ENCODE measurements at places on chromosomes 1 and 21.

GRCh38 chr1:229406798-229407197 lies 27.1 kb downstream of the ACTA1 start:
- no peak for DNase-seq

DNA sequence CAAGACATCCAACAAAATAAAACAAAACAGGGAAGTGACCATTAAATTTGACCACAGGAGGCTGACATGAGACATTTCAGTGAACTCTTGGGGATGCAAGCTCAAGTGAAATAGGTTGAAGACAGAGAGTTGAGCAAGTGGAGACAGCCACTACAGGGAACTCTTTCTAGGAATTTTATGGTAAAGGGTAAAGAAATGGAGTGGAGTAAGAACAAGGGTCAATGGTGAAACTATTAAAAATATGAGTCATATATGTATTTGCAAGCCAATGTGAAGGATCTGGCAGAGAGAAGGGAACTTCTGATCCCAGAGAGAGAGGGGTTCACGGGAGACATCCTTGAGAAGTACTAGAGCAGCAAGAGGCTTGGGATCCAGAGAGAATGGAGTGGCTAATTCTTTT lies 9.1 kb upstream of the TRABD2B start:
- no peak for DNase-seq

GRCh38 chr1:24990779-24991641 lies 60.9 kb upstream of the RUNX3 start:
- no peak for DNase-seq

GRCh38 chr1:76830373-76830772 lies 36.9 kb upstream of the ST6GALNAC5 start:
- DNase-seq, result no peak

DNA sequence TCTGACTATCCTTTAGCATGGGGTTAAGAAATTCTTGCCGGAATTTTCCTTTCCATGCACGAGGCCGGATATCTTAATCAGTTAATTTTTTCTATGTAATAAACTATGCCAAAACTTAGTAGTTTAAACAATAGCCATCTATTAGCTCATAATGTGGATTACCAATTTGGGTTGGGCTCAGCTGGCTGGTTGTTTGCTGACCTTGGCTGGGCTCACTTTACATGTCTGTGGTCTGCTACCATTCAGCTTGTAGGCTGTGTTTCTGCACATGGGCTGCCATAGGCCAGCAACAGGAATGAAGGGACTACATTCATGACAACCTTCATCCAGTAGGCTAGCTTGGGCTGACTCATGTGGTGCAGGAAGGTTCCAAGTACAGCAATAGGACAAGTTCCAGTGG lies 56.0 kb upstream of the NTPCR start:
- no peak for DNase-seq

DNA sequence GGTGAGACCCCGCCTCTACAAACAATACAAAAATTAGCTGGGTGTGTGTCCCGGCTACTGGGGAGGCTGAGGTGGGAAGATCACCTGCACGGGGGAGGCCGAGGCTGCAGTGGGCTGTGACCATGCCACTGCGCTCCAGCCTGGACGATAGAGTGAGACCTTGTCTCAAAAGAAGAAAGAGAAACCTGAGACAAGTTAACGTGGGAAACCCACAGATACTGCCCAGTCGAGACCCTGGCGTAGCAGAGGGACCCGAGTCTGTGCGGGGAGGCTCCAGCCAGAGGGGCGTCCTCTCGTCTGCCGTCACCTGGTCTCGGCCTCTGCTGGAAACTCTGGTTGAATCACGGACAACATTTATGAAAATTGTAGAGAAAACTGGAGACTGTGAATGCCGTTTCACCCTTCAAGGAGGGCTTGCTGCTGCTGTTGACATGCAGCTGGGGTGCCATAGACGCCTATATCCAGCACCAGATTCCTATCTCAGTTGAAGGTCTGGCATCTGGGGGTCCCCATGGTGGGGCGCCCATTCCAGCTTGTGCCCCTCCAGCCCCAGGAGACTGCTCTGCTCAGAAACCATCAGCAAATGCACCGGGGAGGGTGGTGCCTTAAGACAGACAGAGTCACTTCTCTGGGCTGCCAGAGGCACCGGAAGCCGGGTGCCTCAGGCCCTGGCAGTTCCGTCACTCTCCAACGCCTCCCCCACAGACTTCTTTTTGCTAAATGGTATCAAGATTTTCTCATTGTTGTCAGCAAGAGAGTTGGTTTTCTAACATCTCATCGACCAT lies 13.6 kb upstream of the CDK11B start:
- DNase-seq, result no peak

DNA sequence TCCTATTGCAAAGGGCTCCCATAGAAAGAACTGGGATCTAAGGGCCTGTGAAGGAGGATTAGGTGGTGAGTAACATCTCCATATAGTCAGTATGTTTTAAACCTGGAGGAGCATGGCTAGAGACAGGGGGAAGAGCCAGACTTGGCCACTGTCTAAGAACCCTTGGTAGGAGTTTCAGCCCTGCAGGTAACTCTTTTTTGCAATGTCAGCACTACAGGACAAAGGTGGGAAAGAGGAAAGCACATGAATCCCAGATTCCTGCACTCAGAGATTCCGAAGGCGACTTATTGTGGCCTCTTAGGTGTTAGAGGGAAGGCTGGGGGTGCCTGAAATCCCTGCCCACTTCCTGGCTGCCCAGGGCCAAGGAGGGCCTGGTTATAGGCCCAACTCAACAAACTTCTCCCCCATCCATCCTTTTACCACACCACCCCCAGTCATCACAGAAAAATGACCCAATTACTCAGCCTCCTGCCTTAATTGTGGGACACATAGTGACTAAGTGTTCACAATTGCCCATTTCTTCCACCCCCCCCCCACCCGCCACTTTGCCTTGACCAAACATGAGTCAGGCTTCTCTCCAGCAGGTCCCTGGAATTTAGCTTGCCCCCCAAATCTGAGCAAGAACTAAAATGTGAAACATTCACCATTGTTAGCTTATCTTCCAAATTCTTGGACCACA lies 1.9 kb upstream of the NTNG1 start:
- DNase-seq, result no peak

- DNase-seq, result no peak
Measured at GRCh38 chr1:234168061-234168724, 205.1 kb upstream of the COA6 start.

DNA sequence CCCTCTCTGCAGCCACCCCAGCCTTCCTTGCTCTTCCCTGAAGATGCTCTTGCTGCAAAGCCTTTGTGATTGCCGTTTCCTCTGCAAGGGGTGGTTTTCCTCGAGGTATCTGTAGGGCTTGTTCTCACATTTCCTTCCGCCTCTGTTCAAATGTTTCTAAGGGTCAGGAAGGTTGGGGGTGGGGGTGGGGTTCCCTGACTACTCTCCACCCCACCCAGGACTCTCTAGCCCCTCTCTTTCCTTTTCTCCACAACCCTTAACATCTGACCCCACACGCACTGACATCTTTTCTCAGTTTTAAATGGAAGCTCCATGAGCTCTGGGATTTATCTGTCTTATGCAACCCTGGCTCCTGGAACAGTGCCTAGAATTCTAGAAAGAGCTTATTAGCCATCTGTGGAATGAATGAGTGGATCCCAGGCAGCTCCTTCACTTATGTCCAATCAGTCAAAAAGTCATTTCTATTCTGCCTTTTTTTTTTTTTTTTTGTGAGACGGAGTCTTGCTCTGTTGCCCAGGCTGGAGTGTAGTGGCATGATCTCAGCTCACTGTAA lies 27.3 kb upstream of the ZNF362 start:
- no peak for DNase-seq

DNA sequence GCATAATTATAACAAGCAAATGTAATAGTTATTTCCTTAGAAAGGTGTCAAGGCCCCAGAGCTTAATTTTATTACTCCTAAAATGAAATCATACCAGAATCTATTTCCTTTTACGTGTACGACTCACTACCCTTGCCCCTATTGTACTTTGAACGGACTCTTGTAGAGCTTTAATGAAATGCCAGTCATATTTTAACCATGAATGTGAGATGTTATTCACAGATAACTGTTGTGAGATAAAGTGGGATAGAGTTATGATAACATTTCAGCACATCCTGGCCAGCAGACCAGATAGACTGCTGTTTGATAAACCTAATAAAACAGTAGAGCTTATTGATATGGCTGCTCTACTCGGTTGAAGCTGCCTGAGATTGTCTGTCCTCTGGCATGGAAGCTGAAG lies 500.8 kb upstream of the PBX1 start:
- DNase-seq, result no peak

DNA sequence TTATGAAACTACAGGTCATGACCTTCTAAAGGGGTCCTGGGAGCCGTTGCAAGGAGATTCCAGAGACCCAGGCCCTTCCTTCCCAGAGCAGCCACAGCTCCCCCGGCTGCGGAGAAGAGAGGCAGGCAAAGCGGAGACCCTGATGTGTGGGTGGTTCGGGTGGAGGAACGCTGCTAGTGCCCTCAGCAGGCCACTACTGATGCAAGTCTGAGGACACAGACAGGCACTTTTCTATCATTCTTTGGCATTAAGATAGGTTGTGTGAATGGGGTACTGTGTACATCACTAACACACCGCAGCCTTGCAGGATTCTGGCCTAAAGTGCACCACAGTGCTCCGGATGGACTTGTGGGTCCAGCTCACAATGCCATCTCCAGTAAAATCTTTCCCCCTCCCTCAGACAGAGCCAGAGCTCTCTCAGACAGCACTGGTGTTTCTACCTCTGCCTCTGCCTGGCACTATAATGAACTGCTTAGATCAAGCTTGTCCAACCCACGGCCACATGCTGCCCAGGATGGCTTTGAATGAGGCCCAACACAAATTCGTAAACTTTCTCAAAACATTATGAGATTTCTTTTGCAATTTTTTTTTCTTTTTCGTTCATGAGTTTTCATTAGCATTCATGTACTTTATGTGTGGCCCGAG lies 121.4 kb downstream of the TGFBR3 start:
- DNase-seq, result no peak

- no peak for DNase-seq
Measured at GRCh38 chr1:234486858-234487840, 8.2 kb upstream of the TARBP1 start.

GRCh38 chr1:17799642-17800041 lies 44.5 kb downstream of the ACTL8 start:
- DNase-seq, result no peak

- DNase-seq, result no peak
Measured at GRCh38 chr1:31723828-31724359, 20.1 kb upstream of the COL16A1 start.

DNA sequence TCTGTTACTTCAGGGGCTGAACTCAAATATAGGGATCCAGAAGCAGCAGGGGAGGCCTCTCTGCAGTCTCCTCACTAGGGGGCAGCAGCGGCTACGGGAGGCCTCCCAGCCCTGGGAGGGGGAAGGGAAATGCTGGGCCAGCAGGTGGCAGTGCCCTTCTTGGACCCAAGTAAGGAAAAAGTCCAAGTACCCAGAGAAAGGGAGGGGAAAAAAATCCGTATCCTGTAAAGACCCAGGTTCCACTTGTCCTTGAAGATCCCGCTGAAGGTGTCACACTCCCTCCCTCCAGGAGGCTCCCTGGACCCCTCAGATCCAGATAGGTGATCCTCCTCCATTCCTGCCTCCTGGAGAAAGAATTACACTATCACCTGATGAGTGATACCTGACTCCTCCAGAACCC lies 14.1 kb upstream of the NUAK2 start:
- DNase-seq, result peak; percentile 68

DNA sequence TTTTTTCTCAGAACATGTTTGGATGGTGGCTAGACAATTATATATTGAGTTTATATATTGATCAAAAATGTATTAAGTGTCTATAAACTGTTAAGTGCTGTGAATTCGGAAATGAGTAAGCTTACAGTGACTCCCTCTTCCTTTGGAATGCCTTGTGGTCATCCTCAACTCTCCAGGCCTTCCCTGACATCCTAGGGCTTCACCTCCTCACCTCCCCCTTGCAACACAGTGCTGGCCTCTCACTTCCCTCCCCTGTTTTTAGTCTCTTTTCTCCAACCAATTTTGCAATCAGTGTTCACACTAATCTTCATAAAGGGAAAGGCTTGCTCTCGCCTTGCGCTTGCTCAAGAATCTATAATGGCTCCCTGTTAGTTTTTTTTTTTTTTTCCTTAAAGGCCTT lies 95.1 kb upstream of the C1orf21 start:
- DNase-seq, result no peak

- no peak for DNase-seq
Measured at GRCh38 chr1:235502601-235503402, 1.4 kb downstream of the B3GALNT2 start.

GRCh38 chr1:109299558-109300343 lies 7.1 kb downstream of the MYBPHL start:
- no peak for DNase-seq

- no peak for DNase-seq
Measured at GRCh38 chr1:91454136-91454535, 46.5 kb upstream of the CDC7 start.

DNA sequence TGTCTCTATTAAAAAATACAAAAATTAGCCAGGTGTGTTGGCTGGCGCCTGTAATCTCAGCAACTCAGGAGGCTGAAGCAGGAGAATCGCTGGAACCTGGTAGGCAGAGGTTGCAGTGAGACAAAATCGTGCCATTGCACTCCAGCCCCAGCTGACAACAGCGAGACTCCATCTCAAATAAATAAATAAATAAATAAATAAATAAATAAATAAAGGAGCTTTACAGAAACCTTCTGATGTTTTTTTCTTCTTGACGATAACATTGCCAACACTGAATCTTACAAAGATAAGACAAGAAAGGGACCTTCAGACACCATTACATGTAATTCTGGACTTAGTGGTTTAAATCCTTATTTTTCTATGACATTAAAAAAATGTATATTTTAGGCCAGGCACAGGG lies 47.8 kb upstream of the LGALS8 start:
- DNase-seq, result no peak

DNA sequence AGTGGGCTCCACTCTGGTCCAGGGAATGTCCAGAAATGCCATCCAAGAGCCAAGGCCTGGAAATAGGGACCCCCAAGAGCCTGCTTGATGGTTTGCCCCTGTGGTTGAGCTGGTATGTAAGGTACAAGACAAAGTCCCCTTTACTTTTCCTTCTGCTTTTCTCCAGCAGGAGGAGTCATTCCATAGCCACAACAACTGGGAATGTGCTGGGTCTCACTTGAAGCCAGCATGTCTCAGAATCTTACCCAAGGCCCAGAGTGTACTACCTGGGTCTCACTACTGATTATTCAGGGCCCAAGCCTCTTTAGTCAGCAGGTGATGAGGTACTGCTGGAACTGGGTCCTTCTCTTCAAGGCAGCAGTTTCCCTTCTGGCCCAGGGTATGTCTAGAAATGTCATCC lies 62.1 kb upstream of the CD55 start:
- no peak for DNase-seq

GRCh38 chr1:5779608-5780323 lies 212.5 kb downstream of the NPHP4 start:
- DNase-seq, result no peak

GRCh38 chr1:8137481-8138244 lies 111.6 kb upstream of the ERRFI1 start:
- no peak for DNase-seq

DNA sequence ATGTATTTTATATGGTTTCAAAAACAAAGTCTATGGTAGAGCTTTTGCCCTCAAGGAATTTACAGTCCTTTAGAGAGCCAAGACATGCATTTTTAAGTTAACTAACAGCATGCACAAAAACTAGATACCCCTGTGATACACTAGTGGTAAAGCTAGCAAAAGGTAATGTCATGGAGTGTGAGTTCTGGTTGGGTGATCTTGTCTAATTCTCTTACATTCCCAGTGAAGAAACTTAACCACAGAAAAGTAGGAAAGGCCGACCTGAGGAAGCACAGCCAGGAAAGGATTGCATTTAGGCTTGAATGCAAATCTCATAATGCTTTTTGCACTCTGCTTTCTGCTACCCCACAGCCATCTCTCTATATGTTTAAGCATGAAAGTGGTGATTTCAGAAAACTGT lies 202.2 kb downstream of the ROR1 start:
- no peak for DNase-seq

- no peak for DNase-seq
Measured at GRCh38 chr1:94989398-94989797, 62.5 kb upstream of the CNN3 start.
